Esophagus squamous epithelium (tissue), 5 donors: ENCODE measurements at places on chromosomes 2 and 18. TPM values are rescaled to one million over a fixed set of nuclear protein-coding genes. Genes with fewer than 3 reads are reported as not detected.

The SPHKAP gene
- not detected for total RNA-seq

The ASAP2 gene
- total RNA-seq: 15.3 TPM

- DNase-seq: no peak
Measured at GRCh38 chr18:75128051-75128605, 80.8 kb downstream of the PTGR3 start.

The GRB14 gene
- total RNA-seq: 2.5 TPM

- DNase-seq: no peak
Measured at GRCh38 chr2:224723586-224724217, 7.5 kb upstream of the CCDC195 start.

- DNase-seq: no peak
Measured at GRCh38 chr2:29082804-29083495, 8.6 kb upstream of the PCARE start.

The FTCDNL1 gene
- total RNA-seq: 3.6 TPM

- DNase-seq: no peak
Measured at GRCh38 chr2:176599796-176600485, 330.7 kb downstream of the MTX2 start.

The KYNU gene
- total RNA-seq: 2.3 TPM

GRCh38 chr2:233419602-233420391 is 65.5 kb downstream of the DGKD start:
- DNase-seq: no peak

- no peak for DNase-seq
Measured at GRCh38 chr2:209351636-209352035, 72.2 kb upstream of the MAP2 start.

The PTPN18 gene
- 26.8 TPM for total RNA-seq

DNA sequence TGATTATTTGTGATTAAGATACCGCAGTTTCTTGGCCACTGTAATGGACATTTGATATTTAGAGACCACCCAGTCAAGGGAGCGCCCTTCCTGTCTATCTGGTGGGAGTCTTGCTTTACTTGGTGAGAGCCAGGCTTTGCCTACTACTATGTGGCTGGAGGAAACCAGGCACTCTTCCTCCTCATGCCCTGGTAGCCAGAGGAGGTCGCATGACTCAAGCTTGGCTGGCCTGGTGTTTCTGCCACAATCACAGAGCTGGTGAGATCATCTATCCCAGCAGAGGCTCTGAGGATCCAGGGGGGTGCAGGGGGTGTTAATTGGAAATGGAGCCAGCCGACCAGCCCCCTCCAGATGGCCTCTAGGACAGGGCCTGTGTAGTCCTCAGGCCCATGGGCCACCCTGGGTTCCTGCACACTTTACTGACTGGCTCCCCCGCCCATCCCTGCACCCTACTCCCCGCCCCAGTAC is 46.8 kb upstream of the BIN1 start:
- DNase-seq: no peak

The CXCR4 gene
- 13.4 TPM for total RNA-seq

- DNase-seq: no peak
Measured at GRCh38 chr2:85668009-85668856, at the start of gene SFTPB. Gene SFTPB (minus strand): TSS chr2:85668199. CDS start chr2:85668183, 16 bp downstream.

The SIX3 gene
- total RNA-seq: not detected

The SLC9A4 gene
- total RNA-seq: 0.42 TPM

The HOXD8 gene
- total RNA-seq: 1.2 TPM

- no peak for DNase-seq
Measured at GRCh38 chr2:99489063-99489760, 605 bp downstream of the REV1 start.

DNA sequence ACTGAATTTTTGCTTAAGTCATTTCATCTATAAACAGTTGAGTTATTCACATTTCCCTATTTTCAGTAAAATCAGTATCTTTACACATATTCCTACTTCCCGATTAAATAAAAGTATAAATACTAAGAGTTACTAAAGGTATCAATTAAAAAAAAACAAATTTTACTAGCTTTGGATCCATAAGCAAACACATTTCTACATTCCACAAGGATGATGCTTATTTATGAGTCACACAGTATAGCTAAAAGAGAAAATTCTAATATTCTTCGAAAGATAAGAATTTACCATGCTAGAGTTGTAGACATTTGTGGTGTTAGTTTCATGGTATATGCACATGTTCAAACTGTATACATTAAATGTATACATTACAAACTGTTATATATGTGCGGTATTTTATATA is 23.7 kb downstream of the PGAP1 start:
- DNase-seq: no peak

The FAM161A gene
- 0.92 TPM for total RNA-seq

DNA sequence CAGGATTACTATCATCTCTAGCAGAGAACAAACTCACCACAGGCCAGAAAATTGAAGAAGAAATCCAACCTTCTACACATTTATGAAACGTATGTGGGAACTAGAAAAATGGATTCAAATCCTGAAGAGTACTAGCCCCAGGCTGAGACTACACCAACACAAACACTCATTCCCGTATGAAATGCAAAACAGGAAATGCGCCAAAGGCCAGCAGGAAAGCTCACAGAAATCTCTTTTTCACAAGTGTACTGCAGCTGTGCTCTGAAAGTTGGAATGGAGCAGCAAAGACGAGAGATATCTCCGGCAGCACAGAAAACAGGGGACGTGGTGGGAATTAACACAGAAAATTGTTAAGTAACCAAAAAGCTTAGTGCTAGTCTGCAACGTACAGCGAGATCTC is 913.5 kb downstream of the TDRD15 start:
- no peak for DNase-seq

- no peak for DNase-seq
Measured at GRCh38 chr2:207066791-207067460, 98.8 kb downstream of the KLF7 start.

The IL36A gene
- total RNA-seq: 251 TPM

The PTMA gene
- total RNA-seq: 670 TPM

DNA sequence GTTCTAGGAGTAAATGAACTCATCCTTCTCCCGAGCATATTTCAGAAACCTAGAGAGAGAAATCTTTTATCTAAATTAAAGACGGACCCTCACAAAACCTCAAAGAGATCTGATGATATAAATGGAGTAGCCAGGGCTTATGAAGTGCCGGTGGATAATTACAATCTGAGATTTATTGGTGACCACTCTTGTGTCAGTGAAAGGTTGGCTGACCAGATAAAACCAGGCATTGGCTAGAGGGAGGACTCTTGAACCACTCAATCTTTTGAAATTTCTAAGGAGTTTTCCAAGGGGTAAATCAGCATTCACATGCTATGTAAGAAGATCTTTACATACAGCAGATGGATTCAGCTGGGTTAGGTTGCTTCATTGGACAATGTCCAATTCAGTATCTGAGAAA is 227.3 kb upstream of the MMADHC start:
- no peak for DNase-seq

The LINC00305 gene
- total RNA-seq: not detected

DNA sequence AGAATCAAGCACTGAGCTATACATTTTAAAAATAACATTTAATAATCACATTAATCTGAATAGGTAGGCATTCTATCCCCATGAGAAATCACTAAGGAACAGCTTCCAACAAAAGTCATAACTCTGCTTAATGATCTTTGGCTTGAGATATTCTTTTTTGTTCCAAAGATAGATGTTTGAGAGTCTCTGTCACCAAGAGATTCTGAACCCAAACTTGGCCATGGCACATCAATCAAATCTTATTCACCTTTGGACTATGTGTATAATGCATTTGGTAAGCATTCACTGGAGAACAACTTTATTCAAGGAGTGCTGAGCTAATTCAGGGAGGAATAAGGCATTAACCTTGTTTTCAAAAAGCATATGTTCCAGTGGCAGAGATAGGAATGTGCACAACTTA is 743.3 kb downstream of the SLC4A3 start:
- DNase-seq: no peak

The MATN3 gene
- total RNA-seq: not detected

- DNase-seq: no peak
Measured at GRCh38 chr2:66651295-66651694, 216.4 kb downstream of the MEIS1 start.

- no peak for DNase-seq
Measured at GRCh38 chr2:121360566-121361300, 75.7 kb upstream of the TFCP2L1 start.

The ZNF385B gene
- 0.44 TPM for total RNA-seq

GRCh38 chr2:240917009-240917683 is 11.0 kb downstream of the CROCC2 start:
- no peak for DNase-seq
